Stimulated activated CD8-positive, alpha-beta memory T cell treated with anti-CD3 and anti-CD28 coated beads, Interleukin-12 subunit alpha, Interleukin-12 subunit beta, amount 100 ng/mL, for 1 hour (primary cell): ENCODE measurements at places on chromosomes 1 and 21.
A peak's percentile ranks its signal among the peaks of the same experiment; 100 is the strongest.

GRCh38 chr1:221913351-221913892, 171.5 kb upstream of the DUSP10 start:
- no peak for DNase-seq

- DNase-seq = peak; percentile 40
These were observed 42.1 kb upstream of the ZNF496 start for GRCh38 chr1:247373721-247374141.

GRCh38 chr1:100816049-100816448, 78.6 kb downstream of the EXTL2 start:
- DNase-seq = no peak

DNA sequence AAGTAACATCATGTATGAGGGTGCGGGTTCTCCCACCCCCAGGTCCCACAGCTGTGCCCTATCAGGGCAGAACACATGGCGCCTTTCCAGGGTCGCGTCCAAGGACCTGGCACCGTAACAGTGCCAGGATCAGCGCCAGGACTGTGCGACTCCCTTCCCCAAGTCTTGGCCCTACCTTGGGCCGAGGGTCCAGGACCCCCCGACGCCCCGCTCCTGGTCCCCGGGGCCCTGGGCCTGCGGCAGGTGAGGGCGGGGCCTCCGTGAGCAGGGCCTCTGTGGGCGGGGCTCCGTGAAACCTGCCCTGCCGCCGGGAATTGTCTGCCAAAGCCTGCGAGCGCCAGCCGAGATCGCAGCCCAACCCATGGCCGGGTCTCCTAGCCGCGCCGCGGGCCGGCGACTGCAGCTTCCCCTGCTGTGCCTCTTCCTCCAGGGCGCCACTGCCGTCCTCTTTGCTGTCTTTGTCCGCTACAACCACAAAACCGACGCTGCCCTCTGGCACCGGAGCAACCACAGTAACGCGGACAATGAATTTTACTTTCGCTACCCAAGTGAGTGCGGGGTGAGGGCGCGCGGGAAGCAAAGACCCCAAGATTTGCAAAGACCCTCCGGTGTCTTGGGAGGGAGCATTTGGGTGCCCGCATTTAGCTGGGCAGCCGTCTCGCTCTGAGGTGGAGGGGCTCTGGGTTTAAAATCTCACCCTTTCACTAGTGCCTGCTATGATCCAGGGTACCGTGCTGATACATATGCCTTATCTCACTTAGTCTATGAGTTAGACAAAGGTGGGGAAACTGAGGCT, at the start of gene RHBG:
TSS of gene RHBG (plus strand) at position 323 of the 796 bp plus-strand sequence. CDS start at position 362, 39 bp downstream.
- no peak for DNase-seq

- DNase-seq = no peak
These were observed 65.0 kb downstream of the ABL2 start for GRCh38 chr1:179164494-179164893.
